Stimulated activated CD4-positive, alpha-beta T cell treated with anti-CD3 and anti-CD28 coated beads, TNF-alpha, amount 100 ng/mL, for 48 hours (primary cell): ENCODE measurements at places on chromosomes 12 and 14.

DNA sequence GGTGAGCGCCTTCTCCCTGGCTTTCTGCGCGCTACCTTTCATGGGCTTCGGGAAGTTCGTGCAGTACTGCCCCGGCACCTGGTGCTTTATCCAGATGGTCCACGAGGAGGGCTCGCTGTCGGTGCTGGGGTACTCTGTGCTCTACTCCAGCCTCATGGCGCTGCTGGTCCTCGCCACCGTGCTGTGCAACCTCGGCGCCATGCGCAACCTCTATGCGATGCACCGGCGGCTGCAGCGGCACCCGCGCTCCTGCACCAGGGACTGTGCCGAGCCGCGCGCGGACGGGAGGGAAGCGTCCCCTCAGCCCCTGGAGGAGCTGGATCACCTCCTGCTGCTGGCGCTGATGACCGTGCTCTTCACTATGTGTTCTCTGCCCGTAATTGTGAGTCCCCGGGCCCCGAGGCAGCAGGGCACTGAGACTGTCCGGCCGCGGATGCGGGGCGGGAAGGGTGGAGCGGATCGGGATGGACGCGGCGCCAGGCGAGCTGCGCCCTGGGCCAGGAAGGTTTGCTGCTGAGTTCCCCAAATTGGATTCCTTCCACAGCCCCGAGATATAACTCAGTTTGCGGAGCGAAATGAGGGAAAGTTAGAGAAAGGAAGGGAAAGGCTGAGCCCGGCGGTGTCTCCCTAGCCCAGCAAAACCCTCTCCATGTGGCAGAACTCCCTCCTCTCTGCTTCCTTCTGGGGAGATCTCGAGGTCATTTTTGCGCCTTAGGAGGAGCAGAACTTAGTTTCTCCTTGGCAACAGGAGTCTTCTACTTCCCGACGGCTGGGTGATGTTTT is 972 bp downstream of the PTGDR start:
- no peak for DNase-seq

DNA sequence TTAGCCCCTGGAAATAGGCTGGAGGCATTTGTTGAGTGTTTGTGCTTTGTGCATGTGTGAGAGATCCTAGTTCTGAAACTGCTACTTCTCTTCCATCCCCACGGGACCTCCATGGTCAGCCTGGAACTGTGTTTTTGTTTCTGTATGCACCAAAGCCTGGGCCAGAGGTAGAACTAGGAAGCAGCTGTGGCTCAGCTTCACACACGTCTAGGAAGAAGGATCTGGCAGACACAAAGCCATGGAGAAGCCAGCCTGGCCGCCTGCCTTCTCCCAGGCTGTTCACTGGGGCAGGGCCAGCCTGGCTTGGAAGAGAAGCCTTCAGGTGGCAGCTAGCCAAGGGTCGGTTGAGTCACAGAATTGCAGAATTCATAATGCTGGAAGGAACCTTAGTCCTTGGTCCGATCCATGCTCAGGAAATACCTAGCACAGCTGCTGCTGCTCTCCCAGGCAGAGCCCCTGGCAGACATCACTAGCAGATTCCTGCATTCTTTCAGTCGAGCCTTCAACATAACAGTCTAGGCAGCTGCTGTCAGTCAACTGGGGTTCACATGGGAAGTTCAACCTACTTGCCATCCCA is 27.0 kb downstream of the RIN3 start:
- DNase-seq: no peak

DNA sequence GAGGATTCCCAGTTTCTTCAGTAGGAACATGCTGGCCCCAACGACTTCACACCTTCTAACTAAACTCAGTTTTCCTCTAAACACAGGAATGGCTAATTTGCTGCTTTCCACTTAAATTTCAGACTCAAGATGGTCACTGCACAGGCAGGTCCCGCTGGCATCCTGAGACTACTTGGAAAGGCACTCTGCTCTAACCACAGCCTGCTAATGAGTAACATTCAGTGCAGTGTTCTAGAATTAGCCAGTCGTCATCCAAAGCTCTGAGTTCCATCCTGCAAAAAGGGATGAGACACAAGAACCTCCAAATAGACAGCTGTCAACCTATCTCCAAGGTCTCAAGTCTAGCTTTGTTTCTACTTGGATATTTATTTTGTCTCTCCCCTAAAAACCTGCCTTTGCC is 6.0 kb downstream of the CCDC92 start:
- DNase-seq: no peak

GRCh38 chr14:52397844-52398243 is 83.7 kb downstream of the PTGER2 start:
- DNase-seq: no peak

DNA sequence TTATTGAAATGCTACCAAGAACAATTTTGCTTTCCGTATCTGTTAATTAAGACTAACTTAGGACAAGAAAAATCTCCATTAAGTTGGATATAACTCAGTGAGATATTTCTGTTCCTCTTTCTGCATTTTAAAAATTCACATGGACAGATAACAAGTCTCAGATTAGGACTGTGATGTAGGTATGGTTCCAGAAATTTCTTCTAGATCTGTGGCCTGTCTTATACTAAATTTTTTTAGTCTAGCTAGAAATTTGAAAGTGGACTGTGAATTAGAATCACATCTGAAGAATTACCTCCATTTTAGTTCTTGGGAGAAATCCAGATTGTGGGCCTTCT is 41.6 kb downstream of the USP15 start:
- DNase-seq: no peak

- DNase-seq: no peak
These were observed 225.8 kb upstream of the PLXNC1 start for GRCh38 chr12:93922583-93923006.

GRCh38 chr12:131836193-131836592 is 8.0 kb downstream of the MMP17 start:
- no peak for DNase-seq

DNA sequence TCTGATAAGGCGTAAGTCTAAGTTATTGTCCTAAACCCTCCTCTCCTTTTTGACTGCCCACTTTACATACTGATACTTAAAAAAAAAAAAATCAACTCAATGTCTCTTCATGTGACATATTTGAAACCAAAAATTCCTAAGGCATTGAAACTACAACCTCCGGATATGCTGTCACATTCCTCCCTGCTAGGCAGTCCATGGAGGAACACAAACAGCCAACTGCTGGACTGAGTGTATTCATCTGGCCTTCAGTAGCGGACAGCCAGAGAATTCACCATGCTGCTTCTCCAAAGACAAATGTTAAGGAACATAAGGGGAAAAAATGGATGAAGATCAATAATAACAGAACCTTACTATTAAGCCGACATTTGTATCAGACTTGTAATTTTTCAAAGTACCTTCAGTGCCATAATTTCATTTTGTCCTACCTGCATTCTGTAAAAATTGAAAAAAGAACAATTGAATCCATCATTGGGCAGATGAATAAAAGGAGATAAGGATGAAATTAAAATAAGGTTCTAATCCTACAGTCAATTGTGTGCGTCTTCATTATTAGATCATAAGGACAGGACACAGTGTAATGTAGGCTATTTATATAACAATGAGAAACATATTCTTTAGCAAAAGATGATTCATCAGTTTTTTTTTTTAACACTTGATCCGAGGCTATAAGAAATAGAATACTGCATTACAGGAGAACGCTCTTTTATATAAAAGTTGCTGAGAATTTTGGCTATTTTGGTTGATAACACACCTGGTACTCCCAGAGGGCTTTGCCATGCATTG is 12.2 kb downstream of the RERG start:
- DNase-seq: no peak

- no peak for DNase-seq
These were observed 9.1 kb upstream of the TDG start for GRCh38 chr12:103956509-103957027.

DNA sequence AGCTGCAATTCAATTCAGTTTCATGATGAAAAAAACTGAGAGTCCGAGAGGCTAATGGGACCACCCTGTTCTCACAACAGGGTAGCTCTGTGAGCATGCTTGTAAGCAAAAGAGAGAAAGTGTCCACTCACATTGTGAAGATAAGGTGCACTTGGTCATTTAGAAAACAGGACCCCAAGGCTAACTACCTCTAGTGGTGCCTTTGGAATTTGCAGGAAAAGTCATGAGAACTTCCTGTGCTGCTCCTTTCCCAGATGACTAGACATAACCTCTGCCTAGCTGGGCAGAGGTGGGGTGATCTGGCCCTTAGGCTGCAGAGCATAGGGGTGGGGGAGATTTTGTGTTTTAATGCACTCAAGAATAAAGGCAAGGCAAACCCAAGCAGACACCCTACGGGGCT is 118.9 kb downstream of the STAB2 start:
- DNase-seq: no peak

DNA sequence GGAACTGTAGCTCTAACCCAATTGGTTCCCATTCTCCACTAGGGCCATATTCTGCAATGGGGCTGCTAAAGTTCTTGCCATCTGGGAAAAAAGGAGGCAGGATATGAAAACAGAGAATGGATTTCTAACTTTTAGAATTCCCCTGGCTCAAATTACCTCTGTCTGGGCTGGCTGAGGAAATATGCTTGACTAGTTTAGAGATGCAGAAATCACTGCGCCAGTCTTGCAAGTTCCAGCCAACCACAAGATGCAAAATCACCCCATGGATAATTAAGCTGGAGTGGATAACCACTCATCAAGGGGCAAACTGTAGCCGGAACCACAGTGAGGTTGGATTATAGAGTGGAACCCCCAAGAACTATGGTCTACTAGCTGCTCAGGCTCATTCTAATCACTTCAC is 126.3 kb downstream of the RALGAPA1 start:
- no peak for DNase-seq

- DNase-seq: no peak
These were observed 9.8 kb upstream of the PNMA1 start for GRCh38 chr14:73723797-73724661.

GRCh38 chr12:11719678-11720099 is 70.2 kb downstream of the ETV6 start:
- peak; percentile 20 for DNase-seq

- DNase-seq: no peak
These were observed 87.1 kb downstream of the ZFP36L1 start for GRCh38 chr14:68705741-68706283.

DNA sequence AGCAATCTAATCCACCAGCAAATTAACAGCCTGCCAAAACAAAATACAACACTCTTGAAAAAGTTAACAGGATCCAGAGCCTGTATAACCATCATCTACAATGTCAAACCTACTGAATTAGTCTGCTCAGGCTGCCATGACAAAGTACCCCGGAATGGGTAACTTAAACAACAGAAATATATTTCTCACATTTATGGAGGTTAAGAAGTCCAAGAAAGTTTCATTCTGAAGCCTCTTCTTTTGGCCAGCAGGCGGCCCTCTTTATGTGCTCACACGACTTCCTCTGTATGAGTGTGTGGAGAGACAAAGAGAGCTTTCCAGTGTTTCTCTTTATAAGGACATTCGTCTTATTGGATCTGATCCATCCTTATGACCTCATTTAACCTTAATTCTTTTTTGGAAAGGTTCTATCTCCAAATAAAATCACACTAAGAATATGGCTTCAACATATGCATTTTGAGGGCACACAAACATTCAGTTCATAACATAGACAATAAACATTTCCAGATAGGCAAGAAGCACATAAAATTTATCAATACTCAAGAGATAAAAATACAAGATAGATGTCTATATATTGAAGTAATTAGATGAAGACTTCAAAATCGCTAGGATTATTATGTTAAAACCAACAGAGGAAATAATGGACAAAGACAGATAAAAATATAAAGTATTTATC is 5.9 kb upstream of the RERG start:
- DNase-seq: no peak

DNA sequence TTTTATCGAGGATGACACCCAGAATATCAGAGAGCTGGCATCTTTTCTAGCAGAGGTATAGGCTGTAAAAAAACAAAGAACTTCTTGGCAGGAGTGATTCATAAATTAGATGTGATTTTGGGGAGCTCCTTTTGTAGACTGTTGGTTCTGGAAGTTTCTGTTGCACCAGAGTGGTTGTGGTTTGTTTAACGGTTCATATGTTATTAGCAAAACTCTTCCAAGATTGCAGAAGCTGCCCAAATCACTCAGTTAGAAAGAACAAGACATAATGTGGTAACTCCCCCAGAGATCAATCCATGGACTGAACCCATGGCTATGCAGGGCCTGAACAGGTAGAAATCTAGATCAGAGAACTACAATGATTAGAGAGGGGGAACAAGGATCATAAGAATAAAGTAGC is 6.7 kb upstream of the RNASE10 start:
- DNase-seq: no peak

DNA sequence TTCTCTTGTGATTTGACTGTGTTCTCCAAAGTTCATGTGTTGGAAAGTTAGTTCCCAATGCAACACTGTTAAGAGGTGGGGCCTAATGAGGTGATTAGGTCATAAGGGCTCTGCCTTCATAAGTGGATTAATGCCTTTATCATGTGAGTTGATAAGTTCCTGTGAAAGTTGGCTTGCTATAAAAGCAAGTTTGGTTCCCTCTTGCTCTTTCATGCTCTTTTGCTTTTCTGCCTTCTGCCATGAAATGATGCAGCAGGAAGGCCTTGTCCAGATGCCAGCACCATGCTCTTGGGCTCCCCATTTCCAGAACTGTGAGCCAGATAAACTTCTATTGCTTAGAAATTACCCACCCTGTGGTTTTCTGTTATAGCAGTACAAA is 41.9 kb downstream of the SLC16A7 start:
- no peak for DNase-seq

- no peak for DNase-seq
These were observed 81.4 kb downstream of the BBS10 start for GRCh38 chr12:76266797-76267196.

DNA sequence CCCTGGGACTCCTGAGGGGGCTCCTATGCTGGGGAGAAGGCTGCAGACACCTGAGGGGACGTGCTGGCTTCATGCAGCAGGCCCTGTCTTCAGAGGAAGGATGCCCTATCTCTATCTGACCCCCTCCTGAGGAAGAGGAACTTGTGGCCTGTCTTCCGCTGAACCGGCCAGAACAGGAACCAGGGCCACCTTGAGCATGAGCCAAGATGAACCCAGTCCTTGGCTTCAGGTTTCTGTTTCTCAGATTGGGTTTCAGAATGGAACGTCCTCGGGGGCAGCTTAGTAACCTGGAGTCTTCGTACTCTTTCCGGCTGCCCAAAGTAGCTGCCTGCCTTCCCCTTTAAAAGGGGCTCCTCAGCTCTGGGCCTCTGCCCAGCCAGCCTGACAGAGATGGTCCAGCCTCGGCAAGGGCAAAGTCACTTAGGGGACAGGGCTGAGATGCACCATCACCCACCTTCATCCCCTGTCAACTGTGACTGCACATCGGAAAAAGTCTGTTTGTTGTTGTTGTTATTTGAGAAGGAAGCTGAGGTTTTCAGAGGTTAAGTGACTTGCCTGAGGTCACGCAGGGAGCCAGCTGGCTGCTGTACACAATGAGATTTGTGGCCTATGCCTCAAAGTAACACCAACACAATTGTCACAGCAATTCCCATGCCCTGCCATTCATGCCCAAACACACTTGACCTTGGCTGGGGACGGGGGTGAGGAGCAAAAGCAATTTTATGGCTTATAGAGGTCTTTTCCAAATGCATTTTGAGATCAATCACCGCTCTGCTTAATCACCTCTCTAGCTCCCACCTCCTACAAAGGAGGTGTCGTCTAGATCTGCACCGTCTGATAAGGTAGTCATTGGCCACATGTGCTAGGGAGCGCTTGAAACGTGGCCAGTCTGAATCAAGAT is 13.4 kb downstream of the ASB2 start:
- DNase-seq: no peak

- no peak for DNase-seq
These were observed 47.8 kb downstream of the SLC25A21 start for GRCh38 chr14:37124614-37125013.
